ENCODE measurements at places on chromosomes 16 and 17.

DNA sequence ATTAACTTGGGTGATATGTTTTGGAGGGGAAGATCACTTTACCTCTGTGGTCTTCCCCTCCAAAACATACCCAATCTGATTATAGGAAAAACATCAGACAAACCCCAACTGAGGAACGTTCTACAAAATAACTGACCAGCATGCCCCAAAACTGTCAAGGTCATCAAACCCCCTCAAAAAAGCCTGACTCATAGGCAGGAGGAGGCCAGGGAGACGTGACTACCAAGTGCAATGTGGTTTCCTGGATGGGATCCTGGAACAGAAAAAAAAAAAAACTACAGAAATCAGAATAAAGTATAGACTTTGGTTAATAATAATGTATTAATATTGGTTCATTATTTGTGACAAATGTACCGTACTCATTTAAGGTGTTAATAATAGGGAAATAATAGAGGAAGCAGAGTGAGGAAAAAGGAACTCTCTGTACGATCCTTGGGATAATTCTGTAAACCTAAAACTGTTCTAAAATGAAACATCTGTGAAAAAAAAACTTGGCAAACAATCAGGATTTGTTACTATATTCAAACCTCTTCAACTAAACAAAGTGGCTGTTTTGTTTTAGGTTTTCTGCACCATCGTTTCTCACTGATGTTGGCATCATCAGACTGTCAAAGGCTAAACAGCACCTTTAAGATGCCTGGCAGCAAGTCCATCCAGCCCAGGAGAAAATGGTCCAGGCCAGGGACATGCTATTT is 266.7 kb upstream of the SDK2 start:
- no peak for DNase-seq

DNA sequence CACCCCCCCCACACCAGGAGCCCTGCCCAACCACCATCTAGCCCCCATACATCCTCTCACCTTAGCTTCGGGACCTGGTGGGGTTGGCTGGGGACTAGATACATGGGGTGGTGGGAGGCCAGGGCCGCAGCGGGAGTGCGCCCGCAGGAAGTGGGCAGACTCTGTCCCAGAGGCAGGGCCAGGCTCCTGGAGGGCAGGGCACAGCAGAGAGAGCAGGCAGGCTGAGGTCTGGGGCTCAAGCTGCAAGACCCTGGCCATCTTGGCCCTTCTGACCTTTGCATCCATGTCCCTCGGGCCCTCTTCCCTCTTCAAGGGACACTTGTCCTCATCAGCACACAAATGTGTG is 2.7 kb downstream of the ENKD1 start:
- no peak for DNase-seq

DNA sequence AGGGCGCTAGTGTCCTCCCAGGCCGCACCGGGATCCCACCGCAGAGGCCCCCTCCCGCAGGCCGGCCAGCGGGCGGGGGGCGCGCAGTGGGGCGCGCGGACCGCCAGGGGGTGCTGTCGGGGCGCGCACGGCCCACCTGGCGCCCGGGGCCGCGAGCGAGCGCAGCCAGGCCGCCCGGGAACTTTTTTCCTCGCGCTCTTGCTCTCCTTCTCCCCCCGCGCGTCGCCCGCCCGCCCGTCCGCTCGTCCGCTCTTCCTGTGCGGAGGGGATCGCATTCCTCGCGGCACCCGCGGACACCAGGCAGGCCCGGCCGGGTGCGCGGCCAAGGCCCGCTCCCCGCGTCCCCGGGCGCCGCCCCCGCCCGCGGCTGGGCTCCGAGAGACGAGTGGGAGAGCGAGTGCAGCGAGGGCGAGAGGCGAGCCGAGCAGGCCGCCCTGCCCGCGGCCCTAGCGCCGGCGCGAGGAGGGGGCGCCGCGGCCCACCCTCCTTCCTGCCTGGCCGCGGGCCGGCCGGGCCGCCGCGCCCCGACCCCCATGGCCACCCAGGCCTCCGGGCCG is at the start of gene RAI1:
TSS of gene RAI1 (plus strand) at position 272 of the 557 bp plus-strand sequence. CDS start 111,491 bp downstream, outside the sequence.
- peak; percentile 53 for DNase-seq

- no peak for DNase-seq
Measured at GRCh38 chr16:67264277-67264676, 15.1 kb upstream of the PLEKHG4 start.

GRCh38 chr16:14378131-14378551 is 251.9 kb downstream of the PARN start:
- DNase-seq: no peak

- DNase-seq: no peak
Measured at GRCh38 chr17:58277802-58278595, 2.7 kb downstream of the MPO start.

DNA sequence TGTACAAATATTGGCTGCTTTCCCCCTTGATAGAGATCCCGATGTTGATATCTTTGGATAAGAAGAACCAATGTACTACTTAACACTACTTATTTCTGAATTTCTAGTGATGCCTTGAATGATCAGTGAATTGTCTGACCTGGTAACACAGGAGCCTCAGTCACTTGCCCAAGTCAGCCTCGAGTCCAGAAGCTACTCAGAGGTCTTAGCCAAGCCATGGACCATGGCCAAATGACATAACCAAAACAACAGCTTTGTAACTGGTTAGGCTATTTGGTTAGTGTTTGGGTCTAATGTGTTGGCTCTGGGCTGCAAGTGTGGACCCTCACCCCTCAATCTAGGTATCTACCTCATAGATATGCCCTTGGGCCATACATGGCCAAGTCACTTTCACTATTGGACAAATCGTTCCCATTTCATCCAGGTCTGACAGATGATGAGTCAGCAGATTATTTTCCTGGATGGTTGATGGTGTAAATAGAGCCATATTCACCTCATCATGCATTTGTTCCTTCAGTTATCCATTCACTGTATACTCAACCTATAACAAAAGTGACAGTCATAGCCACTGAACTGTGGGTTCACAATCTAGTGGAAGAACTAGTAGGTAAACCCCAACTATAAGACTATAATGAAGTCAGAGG is 3.5 kb downstream of the RBFOX1 start:
- DNase-seq: no peak

DNA sequence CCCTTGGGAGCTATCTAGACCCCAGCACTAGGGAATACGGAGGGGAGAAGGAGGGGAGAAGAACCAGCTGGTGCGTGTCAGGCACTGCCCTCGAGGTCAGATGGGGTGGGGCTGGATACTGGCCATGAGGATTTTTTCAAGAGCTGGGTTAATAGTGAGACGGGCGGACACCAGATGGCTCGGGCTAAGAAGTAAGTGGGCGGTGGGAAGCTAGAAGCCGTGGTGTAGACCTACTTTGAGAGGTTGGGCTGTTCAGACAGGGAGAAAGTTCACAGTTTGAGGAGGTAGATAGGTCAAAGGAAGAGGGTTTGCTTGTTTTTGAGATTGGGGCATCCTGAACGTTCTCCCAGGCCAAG is 303.8 kb downstream of the SEC14L1 start:
- no peak for DNase-seq

GRCh38 chr16:25867041-25867440 is 175.3 kb downstream of the HS3ST4 start:
- no peak for DNase-seq

DNA sequence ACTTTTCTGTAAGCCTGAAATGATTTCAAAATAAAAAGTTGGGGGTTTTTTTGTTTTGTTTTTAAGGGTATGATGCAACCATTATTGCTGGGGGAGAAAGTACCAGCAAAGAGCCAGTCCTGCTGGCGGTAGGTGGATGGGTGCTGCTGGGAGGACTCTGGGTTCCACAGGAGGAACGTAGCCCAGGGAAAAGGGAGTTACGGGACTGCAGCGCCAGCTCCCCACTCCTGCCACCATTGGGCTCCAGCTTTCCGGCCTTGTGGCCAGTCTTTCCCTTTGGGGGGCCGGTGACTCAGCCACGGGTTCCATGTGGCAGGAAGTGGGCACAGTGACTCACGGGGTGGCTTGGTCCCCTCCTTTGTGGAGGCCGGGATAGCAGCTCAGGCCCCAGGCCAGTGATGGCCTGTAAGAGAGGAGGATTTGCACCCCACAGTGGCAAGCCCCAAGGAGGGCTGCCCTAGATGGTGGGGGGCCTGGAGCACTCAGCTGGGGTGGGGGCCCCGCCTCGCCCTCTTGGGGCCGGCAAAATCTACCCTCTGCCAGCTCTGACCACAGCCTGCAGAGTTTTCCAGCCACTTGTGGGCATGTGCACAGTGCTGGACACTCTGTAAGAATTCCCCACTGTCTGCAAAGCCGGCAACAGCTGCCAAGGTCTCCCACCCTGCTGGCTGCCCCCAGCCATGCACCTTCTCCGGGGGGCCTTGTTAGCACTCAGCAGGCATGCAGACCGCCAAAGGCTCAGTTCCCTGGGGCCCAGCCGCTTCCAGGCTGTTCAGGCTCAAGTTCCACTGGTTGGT is 30.4 kb downstream of the SOCS3 start:
- no peak for DNase-seq

DNA sequence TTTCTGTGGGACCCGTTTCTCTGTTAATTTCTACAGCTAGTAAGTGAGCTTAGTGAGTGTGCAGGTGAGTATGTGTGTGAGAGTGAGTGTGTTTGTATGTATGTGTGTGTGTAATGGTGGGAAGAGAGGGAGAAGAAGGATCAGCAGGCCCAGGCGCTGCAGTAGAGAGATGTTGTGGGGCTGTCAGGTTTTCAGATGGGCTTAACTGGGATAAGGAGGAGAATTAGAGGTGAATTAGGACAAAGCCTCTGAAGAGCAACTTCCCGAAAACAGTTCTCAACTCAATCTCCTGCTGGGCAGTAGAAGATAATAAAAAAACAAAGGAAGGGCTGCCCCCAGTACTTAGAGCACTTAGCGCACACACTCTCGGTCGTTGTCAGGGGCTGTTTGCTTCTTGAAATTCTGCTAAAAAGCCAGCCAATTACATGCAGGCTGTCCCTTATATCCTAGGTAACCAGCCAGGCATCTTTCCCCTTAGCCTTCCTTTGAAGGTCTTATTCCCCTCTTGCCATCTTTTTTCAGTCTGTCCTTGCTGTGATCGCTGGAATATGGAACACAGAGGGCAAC is 63.4 kb downstream of the CLEC16A start:
- DNase-seq: no peak

GRCh38 chr16:50265716-50266336 is 525 bp upstream of the ADCY7 start:
- no peak for DNase-seq

DNA sequence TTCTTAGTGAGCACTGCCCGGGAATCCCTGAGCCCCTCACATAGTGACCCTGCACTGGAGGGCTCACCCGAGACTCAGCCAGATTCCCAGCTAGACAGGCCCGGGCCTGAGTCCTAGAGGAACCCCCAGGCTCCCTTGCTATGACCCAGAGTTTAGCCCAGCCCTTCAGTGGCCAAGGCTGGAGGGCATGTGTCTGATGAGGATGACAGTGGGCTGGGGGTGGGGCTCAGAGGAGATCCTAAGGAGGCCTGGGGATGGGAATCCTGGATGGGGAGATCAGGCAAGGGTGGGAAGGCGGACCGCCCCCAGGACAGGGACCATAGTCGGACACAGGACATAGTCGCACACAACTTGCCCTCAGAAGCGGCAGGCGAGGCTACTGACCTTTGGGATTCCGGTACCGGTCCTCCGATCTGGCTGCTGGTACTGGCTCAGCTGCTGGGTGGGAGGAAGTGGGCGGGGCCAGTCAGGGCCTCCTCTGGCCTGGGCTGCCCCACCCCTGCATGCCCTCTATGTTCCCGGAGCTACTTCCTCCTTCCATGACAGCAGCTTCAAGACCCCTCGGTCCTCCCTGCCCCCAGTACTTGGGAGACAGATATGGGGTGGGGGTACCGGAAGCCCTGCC is 1.1 kb downstream of the CD79B start:
- no peak for DNase-seq

DNA sequence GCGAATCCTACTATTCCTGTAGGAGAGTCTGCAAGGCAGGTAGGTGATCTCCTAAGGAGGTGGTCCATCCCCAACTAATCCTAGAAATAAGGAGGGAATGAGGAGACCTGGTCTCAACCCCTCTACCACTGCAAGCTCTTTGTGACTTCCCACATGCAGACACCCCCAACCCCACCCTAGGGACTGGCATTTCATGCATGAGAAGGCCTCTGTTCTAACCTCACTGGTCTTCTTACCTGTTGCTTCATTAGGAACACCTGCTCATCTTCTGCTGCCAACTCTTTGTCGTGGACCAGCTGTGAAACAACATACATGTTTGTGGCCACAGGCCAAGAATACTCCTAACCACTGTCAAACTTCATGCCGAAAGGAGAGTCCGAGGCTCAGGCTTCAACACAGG is 22.6 kb downstream of the DYNC1LI2 start:
- DNase-seq: no peak

DNA sequence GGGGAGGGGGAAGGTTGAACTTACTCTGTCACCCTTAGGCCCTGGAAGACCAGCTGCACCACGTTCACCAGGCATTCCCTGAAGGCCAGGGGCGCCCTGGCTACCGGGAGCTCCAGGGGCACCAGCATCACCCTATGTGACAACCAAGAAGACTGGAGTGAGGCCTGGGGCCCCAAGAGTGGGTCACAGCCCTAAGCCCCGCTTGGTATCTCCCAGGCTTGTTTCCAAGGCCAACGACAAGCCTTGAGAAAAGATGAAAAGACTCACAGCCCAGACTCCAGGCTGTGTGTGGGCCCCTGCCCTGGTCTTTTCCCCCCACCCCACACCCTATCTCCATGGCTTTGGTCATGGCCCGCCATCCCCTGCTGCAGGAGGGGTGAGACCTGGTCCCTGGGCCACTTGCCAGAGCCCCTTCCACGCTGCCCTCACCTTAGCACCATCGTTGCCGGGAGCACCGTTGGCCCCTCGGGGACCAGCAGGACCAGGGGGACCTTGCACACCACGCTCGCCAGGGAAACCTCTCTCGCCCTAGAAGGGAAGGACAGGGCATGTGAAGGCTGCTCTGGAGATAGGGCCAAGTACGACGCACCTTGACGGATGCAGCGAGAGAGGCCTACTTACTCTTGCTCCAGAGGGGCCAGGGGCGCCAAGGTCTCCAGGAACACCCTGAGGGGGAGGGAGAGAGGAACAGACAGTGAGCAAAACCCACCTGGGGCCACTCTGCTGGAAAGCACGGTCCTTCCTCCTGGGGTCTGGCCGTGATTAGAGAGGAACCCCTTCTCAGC is 9.9 kb downstream of the COL1A1 start:
- no peak for DNase-seq

- no peak for DNase-seq
Measured at GRCh38 chr17:41917679-41918313, 955 bp downstream of the ACLY start.

DNA sequence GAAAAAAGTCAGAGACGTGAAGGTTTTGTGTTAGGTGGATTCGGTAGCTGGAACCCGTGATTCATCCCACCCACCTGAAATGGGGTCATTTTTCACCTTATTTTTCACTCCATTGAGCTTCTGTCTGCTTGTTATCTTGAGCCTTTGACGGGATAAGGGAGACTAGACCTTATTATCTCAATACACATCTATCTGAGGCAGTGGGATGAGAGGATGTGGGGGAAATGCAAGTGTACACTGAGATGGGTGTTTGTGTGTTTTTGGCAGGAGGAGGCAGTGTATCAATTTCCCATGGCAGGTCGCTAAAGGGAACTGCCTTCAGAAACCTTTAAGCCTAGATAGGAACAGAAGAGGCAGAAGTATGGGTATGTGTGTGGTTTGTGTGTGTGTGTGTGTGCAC is 6.2 kb upstream of the NOG start:
- DNase-seq: no peak

- DNase-seq: no peak
Measured at GRCh38 chr17:77698903-77699623, 259.4 kb upstream of the TNRC6C start.

- DNase-seq: no peak
Measured at GRCh38 chr17:82031885-82032627, 578 bp downstream of the RAC3 start.

All from stimulated activated CD8-positive, alpha-beta memory T cell treated with anti-CD3 and anti-CD28 coated beads, Interleukin-4, amount 100 ng/mL, for 4 hours (primary cell).